ENCODE measurements at places on chromosomes 3 and 15.

DNA sequence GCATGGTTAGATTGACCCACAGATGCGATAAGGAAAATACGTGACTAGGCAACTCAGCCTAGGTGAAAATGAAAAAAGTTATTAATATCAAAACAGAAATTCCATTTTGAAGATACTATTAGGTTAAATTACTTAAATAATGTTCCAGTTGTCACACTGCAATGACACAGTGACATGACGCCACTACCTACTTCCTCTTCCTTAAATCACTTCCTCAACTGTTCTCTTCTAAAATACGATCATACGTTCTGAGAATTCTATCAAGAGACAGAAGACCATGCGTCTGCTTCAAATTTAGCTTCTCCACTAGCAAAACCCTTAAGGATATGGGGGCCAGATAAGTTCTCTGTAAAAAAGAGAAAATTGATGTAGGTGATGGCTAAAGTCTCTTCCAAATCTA is 18.2 kb downstream of the CMTM6 start:
- no peak for DNase-seq

- DNase-seq = no peak
Measured at GRCh38 chr3:166706094-166706493, 674.0 kb downstream of the ZBBX start.

- DNase-seq = no peak
Measured at GRCh38 chr15:42156243-42156922, at the start of gene PLA2G4F. Gene PLA2G4F, minus strand, starts transcription at chr15:42156636. Its CDS starts 87 bp downstream, at chr15:42156549.

- no peak for DNase-seq
Measured at GRCh38 chr15:27238707-27239423, 267.9 kb downstream of the GABRG3 start.

DNA sequence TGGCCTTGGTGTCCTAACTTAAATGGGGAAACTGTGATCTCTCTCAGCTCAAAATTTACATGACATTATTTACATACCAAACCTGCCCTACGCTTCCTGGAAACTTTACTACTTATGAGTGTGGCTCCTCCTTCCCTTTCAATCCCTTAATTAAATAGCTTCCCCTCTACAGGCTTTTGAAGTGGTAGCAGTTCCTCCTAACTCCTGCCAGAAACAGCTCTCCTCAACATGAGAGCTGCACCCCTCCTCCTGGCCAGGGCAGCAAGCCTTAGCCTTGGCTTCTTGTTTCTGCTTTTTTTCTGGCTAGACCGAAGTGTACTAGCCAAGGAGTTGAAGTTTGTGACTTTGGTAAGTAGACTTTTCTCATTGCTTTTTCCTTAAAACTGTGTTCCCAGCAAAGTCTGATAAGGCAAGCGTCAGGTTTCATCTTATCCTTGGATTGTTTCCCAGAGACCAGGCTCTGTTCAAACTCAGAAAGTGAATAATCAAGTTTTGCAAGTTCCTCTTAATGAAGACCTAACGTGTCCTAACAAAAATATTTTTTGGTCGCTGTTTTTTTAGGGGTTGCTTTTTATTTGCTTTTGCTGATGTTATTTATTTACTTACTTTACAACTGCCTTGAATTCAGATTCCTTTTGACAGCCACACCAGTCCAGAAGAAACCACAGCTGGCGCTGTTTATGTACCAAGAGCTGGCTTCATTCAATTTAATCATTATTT is at the start of gene ACP3:
Gene ACP3, plus strand, starts transcription at position 179 of the 720 bp plus-strand sequence. Its CDS starts 50 bp downstream, at position 229.
- DNase-seq = peak; percentile 61

DNA sequence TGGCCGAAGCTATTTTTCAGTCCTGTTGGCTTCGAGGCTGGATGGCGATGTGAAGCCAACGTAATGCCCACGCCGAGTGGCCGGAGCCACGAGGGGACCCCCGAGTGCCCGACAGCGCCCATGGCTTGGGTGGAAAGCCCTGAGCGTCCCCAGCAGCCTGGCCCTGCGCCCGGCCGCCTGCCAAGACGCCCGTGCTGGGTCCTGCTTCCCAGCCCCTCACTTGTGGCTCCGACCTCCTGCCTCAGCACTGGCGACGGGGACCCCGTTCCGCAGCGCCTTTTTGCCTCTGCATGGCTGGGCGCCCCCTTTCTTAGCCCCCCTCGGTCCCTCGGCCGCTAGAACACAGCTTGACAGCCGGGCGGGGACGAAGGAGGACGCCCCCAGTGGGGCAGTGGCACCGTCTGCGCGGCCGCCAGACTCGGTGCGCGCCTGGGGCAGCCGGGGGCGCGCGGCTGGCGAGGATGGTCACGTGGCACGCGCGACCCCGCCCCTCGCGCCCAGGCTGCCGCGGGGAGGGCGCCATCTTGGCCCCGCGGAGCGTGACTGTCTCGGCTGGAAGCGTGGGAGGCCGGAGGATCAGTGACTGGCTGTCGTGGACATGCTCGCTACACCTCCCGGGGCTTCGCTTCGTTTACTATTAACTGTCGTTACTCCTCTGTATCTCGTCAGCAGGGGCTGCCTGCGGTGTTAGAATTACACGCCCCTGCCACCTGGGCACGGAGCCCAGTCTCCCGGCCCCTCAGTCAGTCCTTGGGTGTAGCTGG is 626 bp upstream of the GPR176 start:
- peak; percentile 77 for DNase-seq

DNA sequence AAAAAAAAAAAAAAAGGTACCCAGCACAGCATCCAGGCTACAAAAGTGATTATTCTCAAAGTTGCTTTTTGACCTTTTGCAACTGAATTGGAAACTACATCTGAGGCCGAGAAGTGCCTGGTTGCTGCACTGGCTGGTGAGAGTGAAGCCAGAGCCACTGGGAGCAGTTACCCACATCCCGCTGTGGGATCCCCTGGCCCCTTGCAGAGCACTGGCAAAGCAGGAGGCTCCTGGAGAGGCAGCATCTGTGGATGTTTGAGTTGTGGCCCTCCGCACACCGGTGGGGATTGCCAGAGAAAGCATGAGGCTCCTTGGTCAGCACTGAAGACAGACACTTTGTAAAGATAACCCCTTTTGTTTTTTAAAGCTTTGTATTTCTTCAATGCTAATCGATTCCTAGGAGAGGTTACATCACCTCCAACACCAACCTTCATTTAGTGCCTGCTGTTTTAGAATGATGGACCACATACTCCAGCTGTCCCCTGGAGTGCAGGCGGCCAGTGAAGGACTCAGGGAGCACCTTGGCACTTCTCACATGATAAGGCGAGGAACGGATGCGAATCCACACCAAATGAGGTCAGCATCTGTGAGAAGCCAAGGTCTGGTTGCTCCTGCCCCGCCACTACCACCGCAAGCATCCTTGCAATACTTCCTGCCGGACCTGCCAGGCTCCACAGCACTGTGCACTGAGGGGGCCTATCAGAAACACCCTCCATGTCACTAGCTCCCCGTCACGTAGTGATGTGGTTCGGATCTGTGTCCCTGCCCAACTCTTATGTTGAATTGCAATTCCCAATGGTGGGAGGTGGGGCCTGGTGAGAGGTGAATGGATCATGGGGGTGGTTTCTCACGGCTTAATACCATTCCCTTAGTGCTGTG is 256.5 kb downstream of the GABRB3 start:
- DNase-seq = no peak

DNA sequence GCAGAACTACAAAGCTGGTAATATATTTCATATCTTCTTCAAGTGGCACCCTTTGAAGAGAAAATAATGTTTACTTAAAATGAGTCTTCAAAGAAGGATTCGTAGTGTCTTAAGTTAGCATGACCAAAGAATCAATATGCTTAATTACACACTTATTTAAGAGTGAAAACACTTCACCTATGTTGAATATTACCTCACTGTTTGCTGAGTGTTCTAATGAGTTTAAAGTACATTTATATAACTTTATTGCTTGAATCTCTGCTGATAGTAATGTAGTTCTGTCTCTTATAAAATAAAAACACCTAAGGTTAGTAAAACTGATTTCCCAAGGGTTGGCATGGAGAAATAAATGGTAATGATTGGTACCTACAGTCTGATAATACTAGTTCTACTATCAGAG is 143.3 kb upstream of the SLC2A2 start:
- DNase-seq = no peak

DNA sequence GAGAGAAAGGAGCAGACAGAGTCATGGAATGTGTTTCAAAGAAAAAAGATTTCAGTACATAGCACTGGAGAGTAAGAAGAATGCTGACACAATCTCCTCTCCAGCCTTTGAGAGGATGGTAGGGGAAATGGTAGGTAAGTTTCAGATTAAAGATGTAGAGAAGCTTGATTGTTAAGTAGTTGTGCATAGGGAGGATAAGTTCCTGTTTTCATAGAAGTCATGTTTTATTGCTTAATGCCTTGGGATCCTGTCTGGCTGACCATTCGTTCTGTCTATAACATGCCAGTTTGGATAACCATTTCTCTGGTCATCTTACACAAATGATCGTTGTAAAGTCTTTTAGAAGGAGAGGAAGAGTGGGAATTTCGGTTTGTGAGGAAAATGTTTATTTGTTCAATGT is 95.7 kb upstream of the IGSF10 start:
- DNase-seq = no peak

- peak; percentile 26 for DNase-seq
Measured at GRCh38 chr3:161559177-161559998, 62.8 kb downstream of the OTOL1 start.

GRCh38 chr15:75649045-75649761 is 1.5 kb downstream of the SNX33 start:
- no peak for DNase-seq

GRCh38 chr15:58159827-58160386 is 21.7 kb downstream of the AQP9 start:
- DNase-seq = no peak

DNA sequence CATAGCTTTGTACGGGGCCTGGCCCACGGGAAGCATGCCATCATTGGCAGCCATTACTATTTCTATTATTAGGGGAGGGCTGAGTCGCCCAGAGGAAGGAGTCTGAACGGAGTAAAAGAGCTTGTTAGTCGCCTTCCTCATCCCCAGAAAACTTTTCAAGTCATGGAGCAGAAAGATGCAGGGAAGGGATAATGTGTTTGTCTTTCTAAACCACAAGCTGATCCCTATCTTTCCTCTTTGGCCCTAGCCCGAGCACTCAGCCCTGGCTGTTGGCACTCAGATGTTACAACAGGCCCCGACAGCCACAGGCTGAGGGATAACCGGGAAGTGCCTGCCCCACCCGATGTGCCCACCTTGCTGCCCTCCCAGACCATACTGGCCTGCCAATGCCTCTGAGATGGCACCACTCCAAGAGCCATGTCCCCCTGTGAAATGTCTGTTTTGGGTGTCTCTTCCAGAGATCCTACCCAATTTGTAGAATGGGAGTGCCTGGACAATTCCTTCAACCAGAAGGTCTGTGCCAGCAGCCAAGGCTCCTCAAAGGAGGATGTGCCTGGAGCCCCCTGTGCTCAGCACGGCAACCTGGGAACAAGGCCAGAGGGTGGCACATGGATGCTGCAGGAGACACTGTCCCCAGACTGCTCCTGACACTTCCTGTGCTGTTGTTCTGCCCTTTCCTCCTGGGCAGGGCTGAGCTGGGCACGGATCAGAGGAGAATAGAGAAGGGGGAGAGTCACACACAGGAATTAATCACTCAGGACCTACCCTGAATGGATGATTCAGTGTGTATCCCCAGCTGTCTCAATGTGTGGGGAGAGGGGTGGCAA is 10.8 kb downstream of the PAK6 start:
- DNase-seq = no peak

DNA sequence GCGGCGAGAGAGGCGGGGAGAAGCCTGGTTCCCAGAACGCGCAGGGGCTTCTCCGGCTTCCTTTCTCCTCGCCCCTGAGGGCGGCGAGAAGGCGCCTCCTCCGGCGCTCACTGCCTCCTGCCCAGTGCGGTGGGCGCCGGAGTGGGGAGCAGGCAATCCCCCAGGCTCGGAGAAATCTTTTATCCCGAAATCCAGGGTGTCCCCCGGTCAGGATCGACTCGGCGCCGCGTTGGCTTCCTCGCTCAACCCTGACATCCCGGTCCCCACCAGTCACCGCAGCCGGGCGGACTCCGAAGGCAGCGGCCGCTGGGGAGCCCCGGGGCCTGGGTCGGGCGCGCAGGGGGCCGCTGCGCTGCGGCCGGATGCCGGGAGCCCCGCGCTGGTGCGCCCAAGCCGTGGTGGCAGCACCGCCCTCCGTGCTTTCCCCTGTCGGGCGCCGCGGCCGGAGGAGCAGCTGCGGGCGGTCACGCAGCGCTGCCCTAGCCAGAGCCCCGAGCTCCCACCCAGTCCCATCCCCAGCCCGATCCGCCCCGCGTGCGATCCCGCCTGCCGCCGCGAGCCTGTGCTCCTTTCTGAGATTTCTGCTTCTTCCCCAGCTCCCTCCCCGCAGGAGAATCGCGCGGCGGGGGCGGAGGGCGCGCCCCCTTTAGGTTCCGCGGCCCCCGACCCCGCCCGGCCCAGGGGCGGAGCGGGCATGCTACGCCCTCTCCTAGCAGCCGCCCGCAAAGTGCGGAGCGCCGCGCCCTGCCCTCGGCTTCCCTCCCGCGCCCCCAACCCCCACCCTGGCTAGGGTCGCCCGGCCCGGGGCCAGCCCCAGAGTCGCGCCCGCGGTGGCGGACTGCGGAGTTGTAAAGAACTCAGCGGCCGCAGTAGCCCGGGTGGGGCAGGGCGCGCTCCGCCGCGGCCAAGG is 683 bp upstream of the CACNA2D3 start:
- DNase-seq = no peak

DNA sequence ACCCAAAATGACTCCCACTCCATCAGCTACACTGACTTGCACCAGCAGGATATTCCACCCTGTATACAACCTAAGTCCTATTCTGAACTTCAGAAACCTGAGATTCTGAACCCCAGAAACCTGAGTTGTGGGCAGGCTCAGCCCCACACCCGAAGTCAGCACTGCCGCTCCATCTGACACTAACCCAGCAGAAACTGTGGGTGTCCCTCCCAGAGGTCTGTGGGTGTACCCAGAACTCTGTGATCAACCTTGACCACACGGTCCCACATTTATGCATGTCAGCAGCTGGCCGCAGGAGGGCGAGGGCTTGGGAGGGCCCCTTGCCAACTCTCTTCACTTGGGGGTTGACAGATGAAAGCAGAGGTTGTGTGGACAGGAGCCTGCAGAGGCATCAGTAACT is 9.3 kb downstream of the OXTR start:
- DNase-seq = no peak

DNA sequence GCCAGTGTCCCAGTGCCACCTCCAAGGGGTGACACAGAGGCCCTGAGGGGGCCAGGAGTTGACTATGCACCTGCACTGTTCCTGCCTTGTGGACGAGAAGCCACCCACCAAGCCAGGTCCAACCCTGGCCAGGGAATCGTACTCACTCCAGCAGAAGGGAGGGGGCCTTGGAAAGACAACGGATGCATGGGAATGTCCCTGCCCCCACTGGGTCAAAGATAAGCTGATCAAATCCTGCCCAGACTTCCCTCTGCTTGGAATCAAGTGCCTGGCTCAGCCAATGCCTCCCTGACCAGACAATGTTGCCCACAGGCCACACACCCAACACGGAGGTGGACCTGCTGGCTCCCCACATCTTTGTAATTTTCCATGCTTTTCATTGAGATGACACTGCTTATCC is 23.9 kb downstream of the CACNA2D2 start:
- no peak for DNase-seq

- no peak for DNase-seq
Measured at GRCh38 chr3:81521855-81522254, 239.6 kb downstream of the GBE1 start.

GRCh38 chr3:127264292-127264691 is 23.6 kb downstream of the PRR20G start:
- DNase-seq = peak; percentile 51
